ENCODE measurements at places on chromosomes 11 and 22.

GRCh38 chr11:104964247-104964646 is 4.1 kb downstream of the CASP4 start:
- DNase-seq = no peak

DNA sequence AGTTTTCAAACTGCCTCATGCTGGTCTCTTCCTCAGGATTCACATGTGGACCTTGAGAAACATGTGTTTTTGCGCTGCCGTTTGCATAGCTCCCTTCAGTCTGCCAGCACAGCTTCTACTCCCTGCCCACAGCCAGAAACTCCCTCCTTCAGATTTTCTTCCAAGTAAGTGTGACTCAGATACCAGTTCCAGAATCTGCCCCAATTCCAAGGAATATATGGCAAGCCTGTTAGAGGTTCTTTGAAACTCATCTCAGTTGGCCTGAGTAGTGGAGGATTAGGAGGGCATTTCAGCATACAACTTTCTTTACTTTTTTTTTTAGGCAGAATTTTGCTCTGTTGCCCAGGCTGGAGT is 67.1 kb downstream of the SNX19 start:
- peak; percentile 85 for DNase-seq

GRCh38 chr11:96073536-96073935 is 149.6 kb upstream of the MTMR2 start:
- no peak for DNase-seq

GRCh38 chr11:126628790-126629621 is 273.5 kb downstream of the ST3GAL4 start:
- peak; percentile 95 for DNase-seq

All from fibroblast of skin of right biceps (primary cell).